MG63 (cell line): ENCODE measurements at places on chromosomes 13 and 19. TPM values are rescaled to one million over a fixed set of nuclear protein-coding genes. Genes with fewer than 3 reads are reported as not detected.

- DNase-seq, result no peak
Measured at GRCh38 chr19:5343848-5344247, 3.2 kb upstream of the PTPRS start.

- no peak for DNase-seq
Measured at GRCh38 chr19:2081873-2082810, 14.0 kb downstream of the MOB3A start.

DNA sequence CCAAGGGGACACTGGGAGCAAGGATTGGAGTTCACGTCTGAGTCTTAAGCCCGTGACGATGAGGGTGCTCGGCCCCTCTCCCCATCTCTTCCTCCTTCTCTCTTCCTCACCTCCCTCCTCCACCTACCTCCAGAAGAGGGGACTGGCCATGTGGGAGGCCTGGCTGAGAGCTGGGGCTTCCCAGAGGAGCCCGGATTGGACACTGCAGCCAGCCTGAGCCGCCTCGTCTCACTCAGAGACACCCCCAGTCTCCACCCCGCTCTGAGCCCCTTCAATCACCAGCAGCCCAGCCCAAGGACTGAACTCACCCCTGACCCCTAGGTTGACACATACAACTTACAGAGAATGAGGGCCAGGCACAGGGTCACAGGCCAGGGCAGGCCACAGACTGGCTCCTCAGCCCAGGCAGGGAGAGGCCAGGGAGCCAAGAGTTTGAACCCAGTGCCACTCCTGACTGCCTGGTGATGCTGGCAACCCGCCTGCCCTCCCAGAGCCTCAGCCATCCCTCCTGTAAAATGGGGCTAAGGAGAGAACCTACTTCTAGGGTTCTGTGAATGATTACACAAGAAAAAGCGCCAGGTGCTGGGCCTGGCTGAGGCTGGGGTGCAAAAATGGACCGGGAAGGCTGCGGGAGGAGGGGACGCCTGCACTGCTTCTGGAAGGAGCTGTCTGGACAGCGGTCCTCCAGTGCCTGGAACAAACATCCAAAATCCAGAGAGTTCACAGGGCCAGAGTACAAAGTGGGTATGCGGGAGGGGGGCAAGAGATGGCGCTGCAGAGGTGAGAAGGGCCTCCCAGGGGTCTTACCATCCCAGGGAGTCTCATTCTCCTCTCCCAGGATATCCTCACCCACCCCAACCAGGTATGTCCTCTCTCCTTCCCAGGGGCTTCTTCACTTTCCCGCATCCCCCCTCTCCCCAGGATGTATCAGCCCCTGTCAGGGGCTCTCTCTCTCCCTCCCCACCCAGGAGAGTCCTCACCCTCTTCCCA is 1.1 kb downstream of the CD79A start:
- DNase-seq, result no peak

GRCh38 chr13:95745752-95746151 is 68.8 kb downstream of the DNAJC3 start:
- DNase-seq, result no peak

DNA sequence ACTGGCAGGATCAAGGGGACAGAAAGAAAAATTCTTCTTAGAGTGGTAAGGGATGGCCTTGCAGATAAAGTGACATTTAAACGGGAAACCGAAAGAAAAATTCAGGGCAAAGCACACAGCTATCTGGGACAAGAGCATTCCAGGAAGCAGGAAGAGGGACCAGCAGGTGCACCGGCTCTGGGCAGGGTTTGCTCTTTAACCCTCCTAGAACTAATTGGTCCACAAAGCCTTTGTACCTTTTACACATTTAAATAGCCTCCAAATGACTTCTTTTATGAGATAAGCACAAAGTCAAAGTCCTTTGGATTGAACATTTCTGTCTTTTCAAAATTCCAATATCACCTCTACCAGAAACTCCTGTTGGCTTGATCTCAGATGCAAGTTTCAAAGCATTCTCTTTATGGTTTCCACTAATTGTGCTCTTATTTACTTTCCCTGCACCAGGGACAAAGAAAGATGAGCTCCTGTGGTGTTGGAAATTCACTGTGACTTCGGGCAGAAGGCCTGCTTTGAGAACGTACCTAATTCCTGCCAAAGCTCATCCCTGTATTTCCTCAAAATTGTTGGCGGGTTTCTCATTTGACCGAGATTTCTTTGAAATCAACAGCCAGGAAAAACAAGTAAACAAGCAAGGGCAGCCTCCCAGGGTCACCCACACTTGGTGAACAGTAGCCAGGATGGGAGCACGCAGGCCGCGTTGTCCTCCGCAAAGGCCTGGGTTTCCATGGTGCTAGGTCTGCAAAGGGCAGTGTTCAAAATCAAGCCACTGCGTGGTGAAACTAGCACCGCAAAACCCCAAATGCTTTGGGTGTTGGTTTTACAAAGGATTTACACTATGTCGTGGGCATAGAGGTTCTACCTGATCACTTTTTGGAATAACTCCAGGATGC is 98.6 kb downstream of the IRS2 start:
- DNase-seq, result no peak

GRCh38 chr13:111541752-111542529 is 221.5 kb downstream of the TEX29 start:
- no peak for DNase-seq

GRCh38 chr19:49333418-49333805 is 1.8 kb upstream of the CD37 start:
- no peak for DNase-seq

- DNase-seq, result peak; percentile 31
Measured at GRCh38 chr13:94710881-94711560, 1.3 kb downstream of the SOX21 start.

GRCh38 chr19:39704181-39705044 is at the start of gene LGALS14:
Gene LGALS14 (plus strand): TSS chr19:39704481. CDS start chr19:39704529, 48 bp downstream.
- no peak for DNase-seq

DNA sequence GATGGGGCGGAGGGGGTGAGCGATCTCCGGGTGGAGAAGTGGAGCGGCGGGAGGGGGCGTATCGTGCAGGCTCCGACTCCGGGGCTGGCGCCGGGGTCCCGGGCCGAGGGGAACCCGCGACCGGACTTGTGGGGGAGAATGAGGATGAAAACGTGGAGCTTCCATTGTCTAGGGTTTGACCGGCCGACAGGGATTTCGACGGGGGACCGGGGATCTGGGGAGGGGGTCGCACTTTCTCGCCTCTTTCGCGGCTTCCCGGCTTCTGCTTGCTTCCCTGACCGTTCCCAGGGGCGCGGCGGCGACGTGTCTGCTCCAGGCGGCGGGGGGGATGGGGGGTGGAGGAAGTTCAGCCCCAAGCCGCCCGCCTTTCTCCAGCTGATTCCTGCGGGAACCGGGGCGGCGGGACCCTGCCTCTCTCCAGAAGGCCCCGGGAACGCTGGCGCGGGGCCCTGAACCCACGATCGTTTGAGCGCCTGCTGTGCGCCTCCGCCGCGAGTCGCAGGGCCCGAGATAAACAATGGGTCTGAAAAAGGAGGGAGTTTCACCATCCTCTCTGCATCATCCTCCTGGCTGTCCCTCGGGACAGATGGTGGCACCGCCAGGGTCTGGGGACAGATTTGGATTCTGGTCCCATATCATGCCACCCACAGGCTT is 790 bp downstream of the TPM4 start:
- DNase-seq, result peak; percentile 77

DNA sequence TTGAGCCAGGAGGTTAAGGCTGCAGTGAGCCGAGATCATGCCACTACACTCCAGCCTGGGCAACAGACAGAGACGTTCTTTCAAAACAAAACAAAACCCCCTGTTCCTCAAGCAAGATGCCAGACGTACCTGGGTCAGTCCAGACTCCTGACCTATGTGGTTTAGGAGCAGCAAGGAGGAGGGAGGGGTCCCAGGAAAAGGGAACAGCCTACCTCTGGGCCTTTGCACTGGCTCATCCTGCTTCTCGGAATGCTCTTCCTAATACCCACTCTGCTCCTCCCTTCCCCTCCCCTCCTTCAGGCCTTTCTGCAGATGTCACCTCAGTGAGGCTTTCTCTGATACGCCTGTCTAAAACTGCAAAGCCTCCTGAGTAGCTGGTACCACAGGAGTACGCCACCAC is 9.5 kb downstream of the RINL start:
- no peak for DNase-seq

The FUZ gene
- 8.2 and 31.4 TPM in 2 replicates for total RNA-seq

The SIGLEC7 gene
- not detected in 2 replicates for total RNA-seq

The KCNC3 gene
- total RNA-seq, result not detected in 2 replicates

The CGB3 gene
- not detected in 2 replicates for total RNA-seq

The ZNF628 gene
- 3.1 and 4.0 TPM in 2 replicates for total RNA-seq

The URAD gene
- total RNA-seq, result not detected in 2 replicates

The FGF14 gene
- not detected in 2 replicates for total RNA-seq

The CBY2 gene
- total RNA-seq, result not detected in 2 replicates
